IMR-90 (cell line): ENCODE measurements at places on chromosomes 13 and 19. TPM values are rescaled to one million over a fixed set of nuclear protein-coding genes. Genes with fewer than 3 reads are reported as not detected.
A peak's percentile ranks its signal among the peaks of the same experiment; 100 is the strongest.

- peak; percentile 28 for DNase-seq
Observed at GRCh38 chr13:27269114-27269665, 1.4 kb upstream of the RASL11A start.

GRCh38 chr13:111202156-111202621 is 87.1 kb downstream of the ARHGEF7 start:
- no peak for DNase-seq

- DNase-seq, result no peak
Observed at GRCh38 chr19:38317104-38317612, 1.4 kb upstream of the YIF1B start.

GRCh38 chr19:18860725-18861124 is 29.0 kb downstream of the UPF1 start:
- DNase-seq, result no peak

DNA sequence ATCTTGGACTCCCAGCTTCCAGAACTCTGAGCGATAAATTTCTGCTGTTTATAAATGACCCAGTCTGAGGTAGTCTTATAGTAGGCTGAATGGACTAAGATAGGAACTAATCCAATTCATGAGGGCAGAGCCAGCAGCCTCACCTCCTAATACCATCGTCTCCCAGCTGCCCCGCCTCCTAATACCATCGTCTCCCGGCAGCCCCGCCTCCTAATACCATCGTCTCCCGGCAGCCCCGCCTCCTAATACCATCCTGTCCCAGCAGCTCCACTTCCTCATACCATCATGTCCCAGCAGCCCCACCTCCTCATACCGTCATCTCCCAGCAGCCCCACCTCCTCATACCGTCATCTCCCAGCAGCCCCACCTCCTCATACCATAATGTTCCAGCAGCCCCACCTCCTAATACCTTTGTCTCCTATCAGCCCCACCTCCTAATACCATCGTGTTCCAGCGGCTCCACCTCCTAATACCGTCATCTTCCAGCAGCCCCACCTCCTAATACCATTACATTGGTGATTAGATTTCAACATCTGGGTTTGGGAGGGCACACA is 2.4 kb upstream of the ARGLU1 start:
- DNase-seq, result peak; percentile 61

Gene ZGLP1
- total RNA-seq, result 0.54 TPM in 1 of 2 replicates, not detected in the other

DNA sequence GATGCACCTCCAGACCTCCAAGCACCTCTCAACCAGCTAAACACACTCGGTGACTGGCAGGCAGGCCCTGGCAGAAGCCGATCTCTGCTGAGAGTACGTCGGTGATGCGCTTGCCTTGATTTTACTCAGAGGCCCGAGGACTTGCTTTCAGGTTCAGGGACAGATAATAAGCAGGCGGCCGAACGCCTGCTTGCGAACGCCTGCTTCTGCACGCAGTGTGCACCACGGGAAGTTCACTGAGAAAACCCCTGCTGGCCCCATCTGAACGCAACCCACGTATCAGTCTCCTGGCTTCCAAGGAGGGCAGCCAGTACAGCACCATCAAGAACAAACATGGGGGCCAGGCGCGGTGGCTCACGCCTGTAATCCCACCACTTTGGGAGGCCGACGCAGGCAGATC is 108.0 kb downstream of the STK24 start:
- DNase-seq, result no peak

Gene MIA
- not detected in 2 replicates for total RNA-seq

Gene ATP8A2
- total RNA-seq, result 0.18 and 0.28 TPM in 2 replicates

DNA sequence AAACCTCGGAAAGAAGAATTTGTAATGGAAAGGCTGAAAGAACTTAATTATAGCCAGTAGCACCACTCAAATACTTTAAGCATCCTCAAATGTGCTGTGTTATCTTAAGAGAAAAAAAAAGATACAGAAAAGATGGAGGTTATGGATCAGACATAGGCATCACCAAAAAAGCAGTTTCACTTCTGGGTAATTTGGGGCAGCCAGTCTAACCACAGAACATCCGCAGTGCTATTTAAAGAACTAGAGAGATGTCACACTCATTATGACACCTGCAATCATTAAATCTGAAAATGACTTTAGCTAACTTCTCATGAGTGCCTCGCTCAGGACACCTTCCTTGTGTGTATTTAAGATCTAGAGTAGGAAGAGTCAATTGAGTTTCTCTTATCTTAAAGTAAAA is 211.8 kb downstream of the RBM26 start:
- DNase-seq, result no peak

DNA sequence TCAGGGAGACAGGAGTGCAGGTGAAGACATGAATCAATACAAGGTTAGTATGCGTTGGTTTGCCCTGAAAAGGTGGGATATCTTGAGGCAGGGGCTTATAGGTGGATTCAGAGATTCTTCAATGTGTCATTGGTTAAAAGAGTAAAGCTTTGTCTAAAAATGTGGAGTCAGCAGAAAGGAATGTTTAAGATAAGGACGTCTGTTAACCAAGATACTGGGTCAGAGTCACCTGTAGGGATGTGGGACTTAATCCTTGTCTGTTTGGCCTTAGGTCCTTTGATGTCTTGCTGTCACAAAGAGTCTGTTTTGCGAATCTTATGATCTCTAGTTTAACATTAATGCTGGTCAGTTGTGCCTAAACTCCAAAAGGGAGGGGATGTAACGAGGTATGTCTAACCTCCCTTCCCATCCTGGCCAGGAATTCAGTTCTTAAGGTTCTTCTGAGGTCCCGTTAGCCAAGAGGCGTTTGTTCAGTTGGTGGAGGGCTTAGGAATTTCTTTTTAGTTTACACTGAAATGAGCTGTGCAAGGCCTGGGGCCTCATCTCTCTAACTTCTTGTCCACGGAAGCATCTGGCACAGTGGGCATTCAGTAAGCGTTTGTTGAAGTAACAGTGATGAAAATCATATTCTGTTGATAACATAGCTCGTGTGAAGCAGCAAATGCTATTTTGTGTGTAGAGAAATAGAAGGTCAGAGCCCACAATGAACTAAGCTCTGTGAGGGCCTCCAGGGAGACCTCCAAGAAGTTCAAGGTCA is 96.2 kb upstream of the RNF113B start:
- no peak for DNase-seq

Gene CLDN10
- total RNA-seq, result not detected in 2 replicates

GRCh38 chr13:21668732-21669275 is 2.1 kb upstream of the FGF9 start:
- peak; percentile 5 for DNase-seq
